ENCODE measurements at places on chromosomes 3 and 15. TPM values are rescaled to one million over a fixed set of nuclear protein-coding genes. Genes with fewer than 3 reads are reported as not detected.

- no peak for DNase-seq
These were observed 196.8 kb upstream of the MBNL1 start for GRCh38 chr3:152071924-152072323.

The OXTR gene
- total RNA-seq: 0.27 TPM

GRCh38 chr15:44763187-44763586, 26.9 kb downstream of the TRIM69 start:
- DNase-seq: no peak

GRCh38 chr3:105965384-105965783, 96.6 kb upstream of the CBLB start:
- no peak for DNase-seq

- DNase-seq: no peak
These were observed 22.0 kb upstream of the ATP13A3 start for GRCh38 chr3:194508491-194509453.

The GOLGA8G gene
- total RNA-seq: not detected

The UCN2 gene
- total RNA-seq: not detected

The ZNF385D gene
- total RNA-seq: 0.40 TPM

DNA sequence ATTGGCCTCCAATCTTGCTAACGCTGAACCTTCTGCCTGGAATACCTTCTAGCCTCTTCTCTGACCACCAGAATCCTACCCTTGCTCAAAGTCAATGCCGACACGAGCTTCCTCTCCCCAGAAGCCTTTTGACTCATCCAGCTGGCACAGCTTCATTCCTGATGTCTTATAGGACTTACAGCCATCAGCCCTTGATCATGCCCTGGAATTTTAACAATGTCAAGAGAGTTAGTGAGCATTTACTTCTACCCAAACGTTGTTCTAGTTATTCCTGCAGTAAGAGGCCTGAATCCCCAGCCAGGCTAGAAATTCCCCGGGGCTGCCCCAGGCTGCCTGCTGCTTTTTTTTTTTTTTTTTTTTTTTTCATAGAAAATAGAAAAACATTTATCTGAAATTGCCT, 3.9 kb downstream of the CYP1A2 start:
- DNase-seq: no peak

The CCR3 gene
- not detected for total RNA-seq

- DNase-seq: no peak
These were observed 3.6 kb downstream of the ZBTB38 start for GRCh38 chr3:141371882-141372281.

DNA sequence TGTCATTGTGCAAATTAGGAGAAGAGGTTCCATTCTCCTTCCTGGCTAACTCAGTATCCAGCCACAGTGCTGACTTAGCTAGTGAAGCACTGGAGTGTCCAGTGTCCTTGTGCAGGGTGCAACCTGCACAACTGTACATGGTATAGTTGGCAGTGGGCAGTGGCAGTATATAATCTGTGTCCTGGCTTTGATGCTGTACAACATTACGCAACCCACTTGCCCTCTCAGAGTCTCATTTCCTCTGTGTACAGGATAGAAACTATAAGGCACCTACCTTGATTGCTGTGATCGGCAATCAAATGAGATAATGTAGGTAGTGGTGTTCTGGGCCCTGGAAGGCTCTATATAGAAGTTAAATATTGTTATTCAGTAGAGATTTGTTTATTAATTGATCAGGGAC, 333.6 kb downstream of the CLSTN2 start:
- no peak for DNase-seq
